ENCODE measurements at places on chromosomes 4 and X. TPM values are rescaled to one million over a fixed set of nuclear protein-coding genes. Genes with fewer than 3 reads are reported as not detected.

Gene SLIT2
- 40.5 TPM for total RNA-seq

Gene SMIM10L2A
- 52.3 TPM for total RNA-seq

- no peak for DNase-seq
- H3K36me3 ChIP-seq = no peaks in the 10 kb centered on the region
- H3K4me1 ChIP-seq = no peaks in the 10 kb centered on the region
- no peak overlapping the region for H3K27ac ChIP-seq
These were observed 62.6 kb downstream of the CASP6 start for GRCh38 chr4:109640644-109641043.

Gene RTL5
- 3.1 TPM for total RNA-seq

- H3K4me1 ChIP-seq = no peaks in the 10 kb centered on the region
- H3K4me3 ChIP-seq = no peak overlapping the region
These were observed 3.7 kb upstream of the SHOX start for GRCh38 chrX:626745-627509.

- no peak overlapping the region for H3K4me3 ChIP-seq
- H3K27me3 ChIP-seq = no peaks in the 10 kb centered on the region
- H3K4me1 ChIP-seq = no peaks in the 10 kb centered on the region
- H3K27ac ChIP-seq = no peak overlapping the region
- no peak for DNase-seq
- H3K36me3 ChIP-seq = no peaks in the 10 kb centered on the region
These were observed 5.9 kb downstream of the HPGD start for GRCh38 chr4:174516345-174516744.

DNA sequence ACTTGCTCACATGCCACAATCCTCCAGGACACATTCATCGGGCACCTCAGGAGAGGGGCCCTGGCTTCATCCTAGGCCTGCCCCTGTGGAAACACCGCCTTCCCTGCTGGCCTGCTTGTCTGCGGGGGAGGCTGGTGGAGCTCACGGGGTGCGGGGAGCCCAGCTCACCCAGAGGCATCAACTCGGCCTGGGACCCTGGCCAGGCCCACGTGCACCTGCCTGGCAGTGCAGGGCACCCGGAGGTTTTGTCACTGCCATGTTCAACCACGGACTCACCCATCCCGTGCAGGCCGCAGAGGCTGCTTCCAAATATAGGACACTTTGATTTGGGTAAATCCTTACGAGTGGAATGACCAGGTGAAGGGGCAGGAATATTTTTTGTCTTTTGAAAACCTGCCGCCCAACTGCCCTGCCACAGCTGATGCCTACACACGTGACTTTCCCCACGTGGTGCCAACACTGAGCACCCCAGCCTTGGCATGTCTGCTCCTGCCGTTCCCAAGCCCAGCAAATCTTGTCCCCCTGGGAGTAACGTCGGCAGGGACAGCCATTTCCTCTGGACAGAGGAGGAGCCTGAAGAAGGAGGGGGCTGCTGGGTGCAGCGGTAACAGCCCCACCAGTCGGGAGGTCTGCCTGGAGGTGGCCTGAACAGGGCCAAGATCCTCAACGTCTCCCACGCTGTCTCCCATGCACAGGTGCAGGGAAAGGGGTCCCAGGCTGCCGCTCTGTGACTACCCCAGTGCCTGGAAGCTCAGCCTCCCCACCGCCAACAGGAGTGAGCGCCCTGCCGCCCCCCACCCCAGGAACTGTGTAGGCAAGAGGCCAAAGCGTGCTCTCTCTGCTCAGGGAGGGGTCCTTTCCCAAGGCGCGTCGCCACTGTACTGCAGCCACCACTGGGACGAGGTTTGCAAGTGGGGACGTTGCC, 8.5 kb downstream of the MXD4 start:
- peaks cover 72% of the 10 kb centered on the region for H3K36me3 ChIP-seq
- DNase-seq = peak; percentile 18
- no peaks in the 10 kb centered on the region for H3K27me3 ChIP-seq
- no peak overlapping the region for H3K4me3 ChIP-seq

DNA sequence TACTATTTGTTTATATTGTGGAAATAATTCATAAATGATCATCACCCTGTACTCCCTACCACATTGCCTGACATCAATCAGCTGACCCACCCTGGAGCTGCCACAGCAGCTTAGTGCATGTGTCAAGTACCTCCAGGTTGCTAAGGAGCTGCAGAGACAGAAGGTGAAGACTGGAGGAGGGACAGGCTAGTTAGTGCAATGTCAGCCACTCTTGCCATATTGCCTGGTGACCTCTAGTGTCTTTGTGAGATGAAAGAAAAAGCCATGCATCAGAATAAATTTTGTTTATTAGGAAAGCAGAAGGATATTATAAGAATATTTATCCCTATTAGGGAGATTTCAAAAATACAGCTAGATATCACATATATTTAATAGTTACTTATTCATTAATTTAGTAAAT, 243.9 kb upstream of the FAT4 start:
- H3K36me3 ChIP-seq = no peaks in the 10 kb centered on the region
- DNase-seq = no peak
- no peaks in the 10 kb centered on the region for H3K27me3 ChIP-seq
- H3K27ac ChIP-seq = no peak overlapping the region
- no peaks in the 10 kb centered on the region for H3K4me1 ChIP-seq
- H3K4me3 ChIP-seq = no peak overlapping the region

Gene SLC38A5
- total RNA-seq = 5.7 TPM

GRCh38 chr4:160353548-160353947, 1250.7 kb downstream of the RAPGEF2 start:
- H3K4me1 ChIP-seq = no peaks in the 10 kb centered on the region
- H3K27ac ChIP-seq = no peak overlapping the region

- H3K4me1 ChIP-seq = no peaks in the 10 kb centered on the region
- no peaks in the 10 kb centered on the region for H3K27me3 ChIP-seq
- no peak overlapping the region for H3K4me3 ChIP-seq
- no peaks in the 10 kb centered on the region for H3K36me3 ChIP-seq
- H3K27ac ChIP-seq = no peak overlapping the region
- no peak for DNase-seq
These were observed 27.9 kb downstream of the PPARGC1A start for GRCh38 chr4:23861897-23862296.

Gene SHROOM2
- total RNA-seq = 2.2 TPM

DNA sequence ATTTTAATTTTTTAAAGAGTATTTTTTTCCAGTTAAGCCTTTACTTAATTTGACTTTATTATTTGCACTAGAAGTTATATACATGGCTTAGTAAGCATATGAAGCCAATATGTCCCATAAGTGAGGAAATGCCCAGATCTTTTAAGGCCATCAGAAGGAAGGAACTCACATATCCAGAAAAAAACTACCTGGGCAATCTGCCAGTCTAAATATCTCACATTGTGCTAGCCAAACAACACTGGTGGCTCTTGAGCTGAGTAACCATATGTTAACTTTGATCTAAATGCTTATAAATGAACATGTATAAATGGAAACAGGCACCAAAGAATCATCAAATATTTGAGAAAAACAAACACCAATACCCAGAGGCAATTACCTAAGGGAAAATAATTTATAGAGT, 138.6 kb upstream of the APOOL start:
- no peaks in the 10 kb centered on the region for H3K36me3 ChIP-seq
- DNase-seq = no peak
- no peaks in the 10 kb centered on the region for H3K4me1 ChIP-seq

GRCh38 chrX:10666102-10666501, 45.7 kb upstream of the MID1 start:
- peaks cover 5% of the 10 kb centered on the region for H3K27me3 ChIP-seq
- H3K27ac ChIP-seq = no peak overlapping the region
- no peaks in the 10 kb centered on the region for H3K4me1 ChIP-seq
- DNase-seq = no peak

DNA sequence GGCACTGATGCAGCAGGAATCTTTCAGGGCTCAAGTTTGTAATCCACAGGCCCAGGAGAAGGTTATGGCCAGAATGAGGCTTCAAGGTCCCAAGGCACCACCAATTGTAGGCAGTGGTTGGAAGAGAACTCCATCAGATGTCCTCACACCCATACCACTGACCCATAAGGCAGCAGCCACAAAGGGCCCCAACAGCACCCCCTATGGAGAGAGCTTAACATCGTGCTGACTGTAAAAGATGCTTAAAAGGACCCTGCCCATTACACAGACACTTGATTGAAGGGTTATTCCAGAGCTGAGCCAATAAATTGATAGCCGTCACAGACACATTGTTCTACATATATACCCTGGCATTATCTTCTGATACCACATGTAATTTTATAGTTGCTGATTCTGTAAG, 113.7 kb downstream of the SOWAHB start:
- no peak overlapping the region for H3K4me3 ChIP-seq
- H3K4me1 ChIP-seq = no peaks in the 10 kb centered on the region

GRCh38 chrX:145825896-145826295, 8.3 kb downstream of the SLITRK2 start:
- peaks cover 20% of the 10 kb centered on the region for H3K27me3 ChIP-seq
- DNase-seq = peak; percentile 34
- no peak overlapping the region for H3K4me3 ChIP-seq

GRCh38 chr4:67723949-67724348, 23.0 kb upstream of the UBA6 start:
- DNase-seq = no peak
- H3K36me3 ChIP-seq = no peaks in the 10 kb centered on the region
- no peak overlapping the region for H3K27ac ChIP-seq
- H3K4me1 ChIP-seq = no peaks in the 10 kb centered on the region

Gene ERAS
- total RNA-seq = not detected

DNA sequence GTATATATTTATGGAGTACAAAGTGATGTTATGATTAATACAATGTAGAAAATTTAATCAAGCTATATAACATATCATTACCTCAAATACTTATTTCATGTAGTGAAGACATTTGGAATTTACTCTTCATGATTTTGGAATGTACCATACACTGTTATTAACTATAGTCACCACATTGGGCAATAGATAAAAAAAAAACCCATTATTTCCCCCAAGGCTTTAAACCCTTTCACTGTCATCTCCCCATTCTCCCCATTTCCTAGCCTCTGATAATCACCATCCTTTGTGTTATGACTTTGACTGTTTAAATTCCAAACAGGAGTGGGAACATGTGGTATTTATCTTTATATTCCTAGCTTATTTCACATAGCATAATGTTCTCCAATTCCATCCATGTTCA, 2189.1 kb upstream of the AGA start:
- H3K4me1 ChIP-seq = no peaks in the 10 kb centered on the region
- H3K36me3 ChIP-seq = no peaks in the 10 kb centered on the region
- H3K27ac ChIP-seq = no peak overlapping the region
- no peaks in the 10 kb centered on the region for H3K27me3 ChIP-seq

DNA sequence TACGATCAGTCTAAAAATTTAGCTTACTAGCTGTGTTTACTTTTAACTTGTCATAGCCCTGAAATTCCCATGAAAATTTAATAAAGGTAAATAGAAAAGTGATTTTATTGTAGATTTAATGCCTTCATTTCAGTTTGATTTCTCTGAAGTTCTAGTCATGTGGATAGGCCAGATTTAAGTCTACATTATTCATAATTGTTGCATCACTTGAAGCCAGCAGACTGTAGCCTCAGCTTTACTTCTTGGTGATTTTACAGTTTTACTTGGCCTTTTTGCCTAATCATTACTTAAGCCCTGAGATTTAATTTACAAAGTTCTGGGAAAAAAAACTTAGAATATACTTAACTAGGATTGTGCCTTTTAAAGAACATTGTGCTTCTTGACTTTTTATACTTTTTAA, 73.5 kb upstream of the FHDC1 start:
- H3K4me1 ChIP-seq = no peaks in the 10 kb centered on the region
- no peak overlapping the region for H3K27ac ChIP-seq
- no peaks in the 10 kb centered on the region for H3K36me3 ChIP-seq
- H3K4me3 ChIP-seq = no peak overlapping the region
- H3K27me3 ChIP-seq = no peaks in the 10 kb centered on the region
- no peak for DNase-seq

Gene NHS
- total RNA-seq = 5.3 TPM

- no peaks in the 10 kb centered on the region for H3K4me1 ChIP-seq
- H3K27me3 ChIP-seq = no peaks in the 10 kb centered on the region
- H3K36me3 ChIP-seq = no peaks in the 10 kb centered on the region
- no peak overlapping the region for H3K27ac ChIP-seq
These were observed 75.1 kb upstream of the MCF2 start for GRCh38 chrX:139783030-139783429.

GRCh38 chr4:110787109-110787508, 164.2 kb upstream of the PITX2 start:
- no peaks in the 10 kb centered on the region for H3K36me3 ChIP-seq
- H3K4me1 ChIP-seq = no peaks in the 10 kb centered on the region
- H3K4me3 ChIP-seq = no peak overlapping the region
- no peaks in the 10 kb centered on the region for H3K27me3 ChIP-seq

Gene APBB2
- 48.8 TPM for total RNA-seq

- H3K4me1 ChIP-seq = peaks cover 6% of the 10 kb centered on the region
- no peak overlapping the region for H3K27ac ChIP-seq
- no peak overlapping the region for H3K4me3 ChIP-seq
- H3K36me3 ChIP-seq = no peaks in the 10 kb centered on the region
These were observed 75.5 kb downstream of the GALNT7 start for GRCh38 chr4:173243917-173244658.

Gene HTATSF1
- total RNA-seq = 62.5 TPM

Gene F11
- 0.19 TPM for total RNA-seq

GRCh38 chr4:12421364-12421763, 992.7 kb upstream of the HS3ST1 start:
- no peak for DNase-seq
- H3K4me1 ChIP-seq = no peaks in the 10 kb centered on the region
- H3K27me3 ChIP-seq = no peaks in the 10 kb centered on the region
- no peak overlapping the region for H3K4me3 ChIP-seq
- H3K36me3 ChIP-seq = no peaks in the 10 kb centered on the region
- no peak overlapping the region for H3K27ac ChIP-seq

DNA sequence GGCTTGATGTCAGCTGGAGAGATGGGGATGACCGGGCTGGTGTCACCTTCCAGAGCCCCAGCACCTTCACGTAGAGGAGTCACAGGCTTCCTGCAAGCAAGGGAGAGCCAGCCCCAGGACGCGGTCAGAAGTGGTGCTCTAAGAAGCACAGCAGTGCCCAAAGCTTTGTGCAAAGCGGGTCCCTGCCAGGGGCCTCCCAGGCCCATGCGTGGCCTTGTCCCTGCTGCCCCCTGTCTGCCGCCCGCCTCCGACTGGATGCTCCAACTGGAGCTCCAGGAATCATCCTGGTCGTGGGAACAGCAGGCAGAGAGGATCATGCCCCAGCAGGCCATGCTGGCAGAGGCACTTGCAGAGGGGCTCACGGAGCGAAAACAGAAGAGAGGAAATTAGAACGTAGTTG, 40.1 kb upstream of the LRPAP1 start:
- no peak for DNase-seq
- H3K36me3 ChIP-seq = no peaks in the 10 kb centered on the region
- no peak overlapping the region for H3K4me3 ChIP-seq
